Activated CD4-positive, alpha-beta T cell treated with anti-CD3 and anti-CD28 coated beads, Interleukin-2, amount 10 ng/mL, durations not matched to agents 7 days and 5 days (primary cell): ENCODE measurements at places on chromosomes 16 and 17. TPM values are rescaled to one million over a fixed set of nuclear protein-coding genes. Genes with fewer than 3 reads are reported as not detected.
A peak's percentile ranks its signal among the peaks of the same experiment; 100 is the strongest.

DNA sequence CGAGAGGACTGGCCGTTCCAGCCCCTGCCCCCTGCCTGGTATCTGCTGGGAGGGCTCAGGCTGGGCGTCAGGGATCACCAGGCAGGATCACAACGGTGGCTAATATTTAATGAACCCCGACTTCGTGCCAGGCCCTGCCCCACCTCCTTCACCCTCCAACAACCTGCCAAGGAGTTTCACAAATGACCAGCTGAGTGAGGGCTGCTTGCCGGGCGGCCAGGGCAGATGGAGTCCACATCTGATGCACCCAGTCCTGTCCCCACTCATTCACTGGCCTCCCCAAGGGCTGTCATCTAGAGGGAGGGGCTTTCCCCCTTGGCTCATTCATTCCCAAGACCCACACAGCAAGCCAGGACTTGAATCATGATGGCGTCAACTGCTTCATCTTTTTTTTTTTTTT is 17.5 kb downstream of the UBALD1 start:
- DNase-seq = no peak
- H3K4me3 ChIP-seq = no peak overlapping the region
- peaks cover 5% of the 10 kb centered on the region for H3K27me3 ChIP-seq
- no peaks in the 10 kb centered on the region for H3K4me1 ChIP-seq
- H3K36me3 ChIP-seq = no peaks in the 10 kb centered on the region

- H3K4me3 ChIP-seq = no peak overlapping the region
- peaks cover 2% of the 10 kb centered on the region for H3K27me3 ChIP-seq
- H3K27ac ChIP-seq = no peak overlapping the region
- H3K36me3 ChIP-seq = no peaks in the 10 kb centered on the region
Observed at GRCh38 chr16:54194334-54194743, 92.2 kb downstream of the IRX3 start.

- no peak overlapping the region for H3K4me3 ChIP-seq
- peaks cover 7% of the 10 kb centered on the region for H3K27me3 ChIP-seq
- H3K36me3 ChIP-seq = no peaks in the 10 kb centered on the region
- no peak for DNase-seq
- peaks cover 6% of the 10 kb centered on the region for H3K4me1 ChIP-seq
Observed at GRCh38 chr17:30210366-30210765, 25.1 kb downstream of the SLC6A4 start.

DNA sequence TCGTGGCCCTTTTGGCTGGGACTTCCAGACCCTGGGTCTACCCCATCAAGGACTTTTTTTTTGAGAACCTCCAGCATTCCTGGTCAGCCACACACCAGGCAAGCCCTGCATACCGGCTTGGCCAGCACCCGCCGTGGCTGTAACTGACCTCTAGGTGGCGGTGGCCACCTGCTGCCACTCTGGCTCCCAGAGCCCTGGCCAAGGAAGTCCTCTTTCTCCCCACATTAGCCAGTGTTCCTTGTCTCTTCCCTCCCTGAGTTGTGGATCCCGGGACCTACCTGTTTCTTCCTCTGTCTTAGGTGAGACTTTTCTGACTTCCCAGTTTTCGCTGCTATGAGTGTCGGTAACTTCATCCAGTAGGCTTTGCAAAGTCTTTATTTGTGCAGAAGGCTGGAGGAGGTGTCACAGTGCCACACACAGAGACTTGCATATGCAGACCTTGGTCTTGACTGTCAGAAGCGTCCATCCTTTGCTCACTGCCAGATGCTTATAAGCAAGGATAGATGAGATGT is 348.3 kb downstream of the CPPED1 start:
- peak; percentile 38 for DNase-seq
- H3K27me3 ChIP-seq = no peaks in the 10 kb centered on the region
- no peaks in the 10 kb centered on the region for H3K36me3 ChIP-seq
- peaks cover 31% of the 10 kb centered on the region for H3K4me1 ChIP-seq
- no peak overlapping the region for H3K4me3 ChIP-seq

Gene ABCA6
- 0.35 TPM for total RNA-seq

Gene CDH8
- total RNA-seq = not detected

Gene GGNBP2
- total RNA-seq = 111 TPM

DNA sequence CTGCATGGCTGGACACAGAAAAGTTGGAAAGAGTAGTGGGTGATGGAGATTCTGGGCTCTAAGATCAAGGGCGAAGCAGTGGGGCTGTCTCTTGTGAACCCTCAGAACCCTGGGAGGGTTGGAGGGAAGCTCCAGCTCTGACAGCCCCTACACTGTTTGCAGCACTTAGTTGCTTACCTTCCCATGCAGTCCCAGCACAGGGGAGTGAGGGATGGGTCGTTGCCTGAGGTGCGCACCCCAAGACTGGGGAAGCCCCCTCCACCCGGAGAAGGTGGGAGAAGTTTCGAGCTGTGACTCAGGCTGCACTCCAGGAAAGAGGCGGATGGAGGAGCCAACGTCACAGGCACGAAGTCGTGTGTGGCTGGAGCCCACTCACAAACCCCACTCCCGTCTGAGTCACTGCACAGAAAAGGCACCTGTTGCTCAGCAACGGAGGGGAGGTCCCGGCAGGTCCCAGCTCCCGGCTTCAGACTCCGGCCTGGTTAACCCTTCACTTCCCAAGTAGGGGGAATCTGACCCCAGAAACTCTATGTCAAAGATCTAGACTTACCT is 60.1 kb downstream of the AIPL1 start:
- no peaks in the 10 kb centered on the region for H3K36me3 ChIP-seq
- peaks cover 12% of the 10 kb centered on the region for H3K27me3 ChIP-seq
- no peak overlapping the region for H3K4me3 ChIP-seq
- peaks cover 8% of the 10 kb centered on the region for H3K4me1 ChIP-seq

DNA sequence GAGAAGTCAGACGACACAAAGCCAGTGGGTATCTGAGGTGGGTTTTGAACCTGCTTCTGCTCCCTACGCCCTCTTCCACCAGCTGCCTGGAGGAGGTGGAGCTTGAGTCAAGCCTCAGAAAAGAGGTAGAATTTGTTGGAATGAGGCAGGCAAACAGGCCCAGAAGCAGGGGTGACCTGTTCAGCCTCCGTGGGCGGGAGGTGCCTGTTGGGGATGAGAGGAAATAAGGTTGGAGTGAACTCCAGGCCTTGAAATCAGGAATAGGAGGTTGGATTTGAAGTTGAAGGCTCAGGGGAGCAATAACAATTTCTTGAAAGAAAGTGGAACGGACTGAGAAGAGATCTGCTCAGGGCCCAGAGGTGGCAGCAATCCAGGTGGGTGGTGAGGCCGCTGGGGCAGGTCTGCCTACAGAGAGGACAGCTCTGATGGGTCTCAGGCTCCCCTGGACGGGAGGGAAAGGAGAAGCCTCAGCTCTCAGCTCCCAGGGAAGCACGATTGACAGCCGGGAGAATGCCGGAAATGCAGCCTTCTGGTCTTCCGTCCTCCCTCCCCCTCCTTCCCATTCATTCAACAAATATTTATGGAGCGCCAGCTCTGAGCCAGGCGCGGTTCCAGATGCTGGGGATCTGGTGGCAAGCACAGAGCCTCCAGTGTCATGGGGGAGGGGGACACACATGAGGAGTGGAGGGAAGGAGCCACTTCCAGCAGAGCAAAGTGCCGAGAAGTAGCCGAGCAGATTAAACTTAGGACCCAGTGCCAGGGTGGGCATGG is 61.9 kb upstream of the CIBAR2 start:
- no peaks in the 10 kb centered on the region for H3K4me1 ChIP-seq
- H3K27me3 ChIP-seq = peaks cover 41% of the 10 kb centered on the region
- H3K36me3 ChIP-seq = no peaks in the 10 kb centered on the region
- DNase-seq = no peak
- H3K27ac ChIP-seq = no peak overlapping the region

Gene ITGA2B
- 0.27 TPM for total RNA-seq

- H3K4me1 ChIP-seq = no peaks in the 10 kb centered on the region
- DNase-seq = no peak
Observed at GRCh38 chr17:15490634-15491261, 23.3 kb upstream of the CDRT4 start.

DNA sequence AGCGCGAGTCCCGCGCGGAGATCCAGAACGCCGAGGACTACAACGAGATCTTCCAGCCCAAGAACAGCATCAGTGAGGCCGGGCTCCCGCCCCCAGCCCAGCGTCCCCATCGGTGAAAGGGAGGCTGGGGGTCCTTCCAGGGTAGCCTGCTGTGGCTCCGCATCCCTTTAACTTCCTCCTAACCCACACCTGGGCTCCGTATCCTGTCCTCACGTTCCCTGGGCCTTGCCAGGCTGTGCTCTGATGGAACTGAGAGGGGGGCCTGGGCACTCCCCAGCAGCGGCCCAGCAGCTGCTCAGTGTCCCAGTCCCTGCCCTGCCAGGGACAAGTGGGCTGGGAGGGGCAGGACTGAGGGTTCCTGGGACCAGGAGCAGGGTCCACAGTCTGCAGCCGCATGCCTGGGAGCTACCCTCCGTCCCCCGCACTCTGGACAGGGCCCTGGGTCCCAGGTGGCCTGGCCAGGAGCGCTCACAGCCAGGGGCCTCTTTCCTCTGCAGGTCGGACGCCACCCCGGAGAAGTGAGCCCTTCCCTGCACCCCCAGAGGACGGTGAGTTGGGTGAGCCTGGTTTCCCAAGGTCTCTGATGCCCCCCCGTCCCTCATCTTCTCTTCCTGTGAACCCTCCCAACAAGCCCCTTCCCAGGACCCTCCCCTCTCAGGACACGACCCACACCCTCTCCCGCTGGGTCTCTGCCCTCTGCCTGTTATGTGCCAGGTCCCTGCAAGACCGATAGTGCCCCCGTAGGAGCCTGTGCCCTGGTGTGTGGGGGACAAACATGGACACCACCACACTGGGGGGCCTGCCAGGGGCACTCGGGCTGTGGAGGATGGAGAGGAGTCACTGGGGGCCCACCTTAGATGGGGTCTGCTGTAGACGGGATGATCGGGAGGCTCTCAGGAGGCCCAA is 18.1 kb downstream of the KATNB1 start:
- H3K27ac ChIP-seq = no peak overlapping the region
- peaks cover 2% of the 10 kb centered on the region for H3K36me3 ChIP-seq
- no peaks in the 10 kb centered on the region for H3K4me1 ChIP-seq
- no peak for DNase-seq

- peaks cover 3% of the 10 kb centered on the region for H3K27me3 ChIP-seq
- no peak overlapping the region for H3K4me3 ChIP-seq
- H3K27ac ChIP-seq = no peak overlapping the region
- no peak for DNase-seq
Observed at GRCh38 chr16:86960266-86960665, 356.9 kb downstream of the C16orf95 start.

Gene CMTM2
- 0.97 TPM for total RNA-seq

- DNase-seq = no peak
- H3K36me3 ChIP-seq = peaks cover 35% of the 10 kb centered on the region
- H3K27ac ChIP-seq = peak overlapping the region; percentile 25
- H3K4me3 ChIP-seq = no peak overlapping the region
- H3K4me1 ChIP-seq = peaks cover 38% of the 10 kb centered on the region
Observed at GRCh38 chr17:78142119-78142861, 3.9 kb upstream of the C17orf99 start.

DNA sequence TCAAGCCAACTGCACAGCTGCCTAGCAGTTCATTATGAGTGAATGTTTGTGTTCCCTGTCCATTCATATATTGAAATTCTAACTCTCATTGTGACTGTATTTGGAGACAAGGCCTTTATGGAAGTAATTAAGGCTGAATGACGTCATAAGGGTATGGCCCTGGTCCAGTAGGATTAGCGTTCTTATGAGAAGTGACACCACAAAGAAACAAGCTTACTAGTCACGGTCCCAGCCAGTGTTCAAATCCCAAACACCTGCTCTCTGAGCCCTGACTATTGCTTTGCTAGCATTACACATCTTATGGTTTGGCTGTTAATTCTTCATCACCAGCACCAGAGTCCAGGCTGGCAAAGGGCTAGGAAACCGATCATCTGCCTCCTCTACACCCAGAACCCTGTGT is 2.2 kb downstream of the ZNF668 start:
- H3K4me3 ChIP-seq = peak overlapping the region; percentile 88
- H3K27me3 ChIP-seq = no peaks in the 10 kb centered on the region
- H3K4me1 ChIP-seq = peaks cover 37% of the 10 kb centered on the region
- peaks cover 5% of the 10 kb centered on the region for H3K36me3 ChIP-seq
- no peak for DNase-seq

DNA sequence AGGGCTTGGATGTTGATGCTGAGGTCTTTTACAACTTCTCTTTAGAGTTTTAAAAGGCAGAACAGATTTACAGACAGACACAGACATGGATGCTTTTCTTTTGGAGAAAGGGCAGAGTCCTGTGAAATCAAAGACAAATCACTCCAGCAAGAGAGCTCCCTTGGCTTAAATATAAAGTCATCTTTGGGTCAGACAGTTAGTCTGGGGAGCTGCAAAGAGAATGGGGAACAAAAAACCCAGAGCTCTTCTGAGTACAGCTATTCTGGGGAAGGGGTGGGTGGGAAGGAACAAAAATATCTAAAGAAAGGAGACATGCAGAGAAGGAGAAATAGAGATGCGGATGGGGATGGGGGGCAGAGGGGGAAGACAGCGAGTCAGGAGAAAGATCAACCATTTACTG is 266.6 kb downstream of the XYLT1 start:
- peaks cover 9% of the 10 kb centered on the region for H3K36me3 ChIP-seq
- H3K4me1 ChIP-seq = peaks cover 2% of the 10 kb centered on the region
- no peak for DNase-seq
- H3K27ac ChIP-seq = no peak overlapping the region
- no peaks in the 10 kb centered on the region for H3K27me3 ChIP-seq
- H3K4me3 ChIP-seq = no peak overlapping the region

Gene APOH
- not detected for total RNA-seq

Gene CCL7
- total RNA-seq = not detected

- peaks cover 92% of the 10 kb centered on the region for H3K36me3 ChIP-seq
- DNase-seq = peak; percentile 37
- H3K27me3 ChIP-seq = no peaks in the 10 kb centered on the region
Observed at GRCh38 chr17:73203788-73204479, 11.1 kb downstream of the COG1 start.

GRCh38 chr17:80010283-80010858 is 25.3 kb downstream of the TBC1D16 start:
- H3K4me3 ChIP-seq = no peak overlapping the region
- H3K27ac ChIP-seq = no peak overlapping the region
- DNase-seq = no peak
- peaks cover 2% of the 10 kb centered on the region for H3K27me3 ChIP-seq
- no peaks in the 10 kb centered on the region for H3K36me3 ChIP-seq
- peaks cover 5% of the 10 kb centered on the region for H3K4me1 ChIP-seq

- no peak for DNase-seq
- H3K4me1 ChIP-seq = peaks cover 52% of the 10 kb centered on the region
- H3K36me3 ChIP-seq = peaks cover 19% of the 10 kb centered on the region
- H3K27ac ChIP-seq = no peak overlapping the region
- peaks cover 23% of the 10 kb centered on the region for H3K27me3 ChIP-seq
Observed at GRCh38 chr16:3027489-3027795, 3.6 kb downstream of the THOC6 start.

DNA sequence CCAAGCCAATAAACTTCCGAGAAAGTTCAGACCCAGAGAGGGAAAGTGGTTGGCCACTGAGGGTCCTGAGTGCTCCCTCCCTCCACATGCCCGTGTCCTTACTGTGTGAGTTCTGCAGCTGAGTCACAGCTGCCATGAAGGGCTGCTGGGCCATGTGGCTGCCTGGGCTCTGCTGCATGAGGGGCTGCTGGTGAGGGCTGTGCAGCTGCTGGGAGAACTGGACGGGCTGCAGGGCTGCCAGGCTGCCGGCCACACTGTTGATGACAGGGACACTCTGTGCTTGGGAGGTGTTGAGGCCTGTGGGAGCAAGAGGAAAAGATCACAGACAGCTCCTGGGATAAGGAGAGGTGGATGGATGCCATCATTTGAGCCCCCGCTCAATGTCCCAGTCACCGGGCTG is 44.0 kb downstream of the HNF1B start:
- DNase-seq = no peak
- no peak overlapping the region for H3K27ac ChIP-seq
- H3K36me3 ChIP-seq = no peaks in the 10 kb centered on the region
- no peak overlapping the region for H3K4me3 ChIP-seq
- peaks cover 35% of the 10 kb centered on the region for H3K27me3 ChIP-seq

- H3K36me3 ChIP-seq = no peaks in the 10 kb centered on the region
- H3K4me1 ChIP-seq = no peaks in the 10 kb centered on the region
- no peak for DNase-seq
- H3K27me3 ChIP-seq = peaks cover 3% of the 10 kb centered on the region
- H3K27ac ChIP-seq = no peak overlapping the region
Observed at GRCh38 chr17:27425991-27426390, 30.3 kb upstream of the KSR1 start.
